ENCODE measurements at places on chromosomes 5 and 9. TPM values are rescaled to one million over a fixed set of nuclear protein-coding genes. Genes with fewer than 3 reads are reported as not detected.

DNA sequence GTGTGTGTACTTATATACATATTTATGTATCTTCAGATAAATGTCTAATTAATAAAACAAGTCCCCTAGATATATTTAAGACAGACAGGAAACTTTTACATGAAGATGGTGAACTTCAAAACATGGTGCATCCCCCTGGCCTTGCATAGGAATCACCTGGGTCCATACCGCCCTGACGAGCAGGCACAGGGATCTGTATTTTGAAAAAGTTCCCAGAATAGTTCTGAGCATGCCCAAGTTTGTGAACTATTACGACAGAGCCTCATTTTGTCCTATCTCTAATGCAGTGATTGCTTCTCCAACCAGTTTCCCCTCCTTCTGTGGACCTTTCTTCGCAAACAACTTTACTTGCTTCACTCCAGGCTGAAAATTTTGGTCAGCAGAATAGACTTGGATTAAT is 98.1 kb downstream of the APBA1 start:
- DNase-seq: no peak
- no peak overlapping the region for H3K4me3 ChIP-seq
- no peaks in the 10 kb centered on the region for H3K36me3 ChIP-seq
- H3K27ac ChIP-seq: no peak overlapping the region
- no peaks in the 10 kb centered on the region for H3K4me1 ChIP-seq

DNA sequence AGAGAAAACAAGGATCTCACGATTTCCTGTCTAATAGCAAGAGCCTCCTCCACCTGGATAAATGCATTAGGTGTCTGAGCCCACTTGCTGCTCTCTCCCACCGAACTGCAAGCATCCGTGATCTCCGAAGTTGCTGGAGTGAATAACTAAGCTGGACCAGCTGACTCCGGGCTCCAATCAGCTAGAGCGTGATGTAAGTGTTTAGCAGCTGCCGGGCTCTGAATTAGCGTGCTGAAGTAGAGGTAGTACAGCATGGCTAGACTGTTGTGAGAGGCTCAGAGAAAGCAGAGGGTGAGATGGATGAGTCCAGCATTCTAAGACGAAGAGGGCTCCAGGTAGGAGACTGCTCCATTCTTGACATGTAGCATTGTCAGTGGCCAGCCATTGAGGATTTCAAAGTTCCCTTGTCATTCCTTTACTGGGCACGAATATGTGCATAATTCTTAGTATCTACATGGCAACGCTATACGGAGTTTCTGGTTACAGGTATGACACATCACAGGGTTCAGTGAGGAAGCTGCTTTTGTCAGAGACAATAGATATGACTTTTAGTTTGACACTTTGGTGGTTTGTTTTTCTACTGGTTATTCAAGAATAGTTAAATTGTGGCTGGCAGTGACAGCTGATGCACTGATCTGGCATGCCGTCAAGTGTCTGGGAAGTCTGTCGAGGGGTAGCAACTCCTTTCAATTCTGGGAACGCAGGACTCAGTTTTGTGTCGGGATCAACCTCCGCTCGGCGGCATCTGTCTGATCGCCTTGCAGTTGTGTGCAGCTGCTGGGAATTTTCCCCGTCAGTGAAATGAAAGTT is 232.6 kb downstream of the MAST4 start:
- H3K4me1 ChIP-seq: no peaks in the 10 kb centered on the region

- no peak overlapping the region for H3K27ac ChIP-seq
- H3K4me3 ChIP-seq: no peak overlapping the region
- DNase-seq: no peak
- H3K27me3 ChIP-seq: no peaks in the 10 kb centered on the region
Measured at GRCh38 chr9:78267889-78268288, 29.0 kb upstream of the PSAT1 start.

DNA sequence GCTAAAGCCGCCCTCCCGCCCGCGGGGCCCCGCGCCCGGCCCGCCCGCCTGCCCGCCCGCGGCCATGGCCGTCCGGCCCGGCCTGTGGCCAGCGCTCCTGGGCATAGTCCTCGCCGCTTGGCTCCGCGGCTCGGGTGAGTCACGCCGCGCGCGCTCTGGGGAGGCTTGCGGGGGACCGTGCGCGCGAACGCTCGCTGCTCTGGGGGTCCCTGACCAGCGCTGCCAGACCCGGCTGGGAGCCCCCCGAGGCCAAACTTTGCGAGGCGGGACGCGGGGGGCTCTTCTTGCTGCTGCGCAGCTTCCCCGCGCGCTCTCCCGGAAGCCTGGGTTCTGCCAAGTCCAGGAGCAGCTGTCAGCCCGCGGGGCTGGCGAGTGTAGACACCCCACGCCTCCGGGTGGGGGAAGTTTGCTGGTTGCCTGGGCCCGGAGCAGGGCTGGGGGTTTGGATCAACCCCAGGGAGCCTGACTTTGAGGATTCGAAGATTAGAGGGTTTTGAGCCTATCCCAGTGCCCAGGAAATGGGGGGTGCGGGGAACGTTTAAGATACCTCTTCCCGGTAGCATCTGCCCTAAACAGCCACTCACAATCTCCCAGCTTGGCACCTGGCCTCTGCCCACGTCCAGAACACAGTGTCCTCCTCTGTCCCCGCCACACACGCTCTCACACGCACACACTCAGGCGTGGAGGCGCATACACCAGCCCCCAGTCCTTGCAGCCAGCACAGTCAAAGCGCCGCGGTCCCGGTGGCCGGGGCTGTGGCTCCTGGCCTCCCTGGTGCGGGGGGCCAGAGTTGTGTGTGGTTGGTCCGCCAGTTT is 535 bp downstream of the UNC5A start:
- DNase-seq: no peak
- H3K27me3 ChIP-seq: no peaks in the 10 kb centered on the region
- no peak overlapping the region for H3K27ac ChIP-seq
- H3K4me3 ChIP-seq: peak overlapping the region; percentile 49
- H3K4me1 ChIP-seq: peaks cover 9% of the 10 kb centered on the region
- no peaks in the 10 kb centered on the region for H3K36me3 ChIP-seq

DNA sequence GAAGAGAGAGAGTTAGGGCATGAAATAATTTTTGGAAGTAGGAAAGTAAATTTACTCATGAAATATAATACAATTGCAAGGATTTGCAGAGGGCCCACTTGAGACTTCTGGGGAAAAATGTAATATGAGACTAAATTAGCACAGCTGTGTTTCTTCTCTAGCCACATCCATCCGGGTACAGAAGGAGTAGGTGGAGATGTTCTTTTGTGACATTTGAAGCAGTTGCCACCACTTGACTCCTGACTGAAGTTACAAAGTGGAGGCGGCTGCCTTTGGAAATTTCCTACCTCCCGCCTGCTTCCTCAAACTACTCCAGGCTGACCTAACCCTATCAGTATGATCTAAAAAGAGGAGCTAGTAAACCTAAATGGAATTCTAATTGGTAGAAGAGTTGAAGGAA is 58.1 kb upstream of the SHISAL2B start:
- H3K36me3 ChIP-seq: no peaks in the 10 kb centered on the region
- no peaks in the 10 kb centered on the region for H3K27me3 ChIP-seq
- no peak overlapping the region for H3K4me3 ChIP-seq
- DNase-seq: no peak
- H3K4me1 ChIP-seq: no peaks in the 10 kb centered on the region

GRCh38 chr9:105501414-105501813 is 53.6 kb downstream of the FSD1L start:
- H3K4me1 ChIP-seq: no peaks in the 10 kb centered on the region
- no peaks in the 10 kb centered on the region for H3K27me3 ChIP-seq
- H3K27ac ChIP-seq: no peak overlapping the region
- no peak overlapping the region for H3K4me3 ChIP-seq
- H3K36me3 ChIP-seq: no peaks in the 10 kb centered on the region

- H3K36me3 ChIP-seq: no peaks in the 10 kb centered on the region
- H3K4me1 ChIP-seq: peaks cover 8% of the 10 kb centered on the region
- H3K27ac ChIP-seq: peak overlapping the region; percentile 65
- H3K27me3 ChIP-seq: no peaks in the 10 kb centered on the region
- peak; percentile 29 for DNase-seq
Measured at GRCh38 chr5:88734191-88734640, 148.8 kb downstream of the MEF2C start.

- no peaks in the 10 kb centered on the region for H3K27me3 ChIP-seq
- H3K36me3 ChIP-seq: no peaks in the 10 kb centered on the region
- no peak overlapping the region for H3K27ac ChIP-seq
- DNase-seq: no peak
- H3K4me1 ChIP-seq: peaks cover 10% of the 10 kb centered on the region
Measured at GRCh38 chr5:79834098-79834753, 144.6 kb downstream of the CMYA5 start.

GRCh38 chr9:109320331-109320741 is 523 bp downstream of the EPB41L4B start:
- no peaks in the 10 kb centered on the region for H3K27me3 ChIP-seq
- DNase-seq: no peak
- no peak overlapping the region for H3K27ac ChIP-seq
- no peaks in the 10 kb centered on the region for H3K36me3 ChIP-seq

GRCh38 chr5:11468334-11469039 is 435.8 kb downstream of the CTNND2 start:
- H3K27me3 ChIP-seq: no peaks in the 10 kb centered on the region
- H3K4me3 ChIP-seq: no peak overlapping the region
- no peak for DNase-seq
- H3K4me1 ChIP-seq: no peaks in the 10 kb centered on the region
- H3K27ac ChIP-seq: no peak overlapping the region

DNA sequence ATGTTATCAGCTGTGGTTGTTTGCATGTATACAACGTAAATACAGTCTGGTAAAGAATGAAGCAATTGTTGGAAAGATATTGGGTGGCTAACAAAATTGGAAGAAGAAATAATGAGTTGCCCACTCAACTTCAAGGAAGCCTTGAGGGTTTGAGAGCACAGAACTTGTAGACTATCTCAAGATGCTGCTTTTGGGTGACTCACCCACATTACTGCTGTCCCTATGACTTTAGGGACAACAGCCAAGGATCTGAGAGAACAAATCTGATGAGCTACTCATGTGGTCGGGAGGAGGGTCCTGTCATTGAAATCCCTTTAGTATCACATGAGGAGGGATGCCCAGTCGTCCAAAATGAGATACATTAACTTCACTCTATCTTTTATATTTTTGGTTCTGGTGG is 261.8 kb downstream of the GAS1 start:
- no peak for DNase-seq
- no peaks in the 10 kb centered on the region for H3K36me3 ChIP-seq
- H3K4me3 ChIP-seq: no peak overlapping the region
- no peaks in the 10 kb centered on the region for H3K27me3 ChIP-seq
- H3K4me1 ChIP-seq: no peaks in the 10 kb centered on the region

GRCh38 chr5:143592648-143593047 is 189.2 kb upstream of the NR3C1 start:
- H3K36me3 ChIP-seq: no peaks in the 10 kb centered on the region
- no peak overlapping the region for H3K4me3 ChIP-seq
- no peak overlapping the region for H3K27ac ChIP-seq
- DNase-seq: no peak
- H3K27me3 ChIP-seq: no peaks in the 10 kb centered on the region
- H3K4me1 ChIP-seq: no peaks in the 10 kb centered on the region

- H3K4me3 ChIP-seq: no peak overlapping the region
- peak overlapping the region; percentile 48 for H3K27ac ChIP-seq
- H3K27me3 ChIP-seq: no peaks in the 10 kb centered on the region
- no peaks in the 10 kb centered on the region for H3K36me3 ChIP-seq
Measured at GRCh38 chr5:95863383-95863757, 40.8 kb upstream of the GLRX start.

DNA sequence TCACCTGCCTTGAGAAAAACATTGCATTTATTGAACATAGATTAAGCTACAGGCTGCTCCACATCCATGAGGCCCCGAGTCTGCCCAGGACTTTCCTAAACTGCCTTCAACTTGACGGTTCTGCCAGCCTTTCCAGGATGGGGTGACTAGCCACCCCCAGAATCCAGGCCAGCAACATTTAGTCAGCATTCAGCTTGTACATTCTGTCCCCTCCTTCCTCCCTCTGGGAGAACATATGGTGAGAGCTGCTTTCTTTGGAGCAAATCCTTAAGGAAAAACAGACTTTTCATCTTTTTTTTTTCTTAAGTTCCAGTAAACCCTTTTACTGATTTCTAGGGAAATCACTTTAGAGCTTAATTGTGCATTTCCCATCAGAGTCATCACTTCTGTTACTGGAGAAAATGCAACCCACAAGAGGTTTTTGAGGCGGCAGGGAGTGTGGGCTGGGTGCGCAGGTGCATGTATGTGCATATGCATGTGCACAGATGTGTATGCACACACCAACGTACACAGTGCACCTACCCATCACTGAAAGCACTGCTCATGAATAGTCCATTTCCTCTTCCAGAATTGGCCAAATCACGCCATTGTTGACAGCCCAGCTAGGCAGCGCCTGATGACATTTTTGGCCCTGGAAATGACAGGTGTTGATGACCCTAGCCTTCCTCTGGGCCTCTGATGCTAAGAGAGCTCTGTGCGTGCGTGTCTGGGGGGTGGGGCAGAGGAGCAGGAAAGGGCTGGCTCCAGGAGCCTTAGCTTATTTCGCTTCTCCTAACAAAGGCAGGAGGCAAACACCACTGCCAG is 145.6 kb downstream of the HSD17B3 start:
- peak; percentile 54 for DNase-seq
- H3K4me1 ChIP-seq: peaks cover 46% of the 10 kb centered on the region
- peak overlapping the region; percentile 61 for H3K27ac ChIP-seq
- no peaks in the 10 kb centered on the region for H3K27me3 ChIP-seq

DNA sequence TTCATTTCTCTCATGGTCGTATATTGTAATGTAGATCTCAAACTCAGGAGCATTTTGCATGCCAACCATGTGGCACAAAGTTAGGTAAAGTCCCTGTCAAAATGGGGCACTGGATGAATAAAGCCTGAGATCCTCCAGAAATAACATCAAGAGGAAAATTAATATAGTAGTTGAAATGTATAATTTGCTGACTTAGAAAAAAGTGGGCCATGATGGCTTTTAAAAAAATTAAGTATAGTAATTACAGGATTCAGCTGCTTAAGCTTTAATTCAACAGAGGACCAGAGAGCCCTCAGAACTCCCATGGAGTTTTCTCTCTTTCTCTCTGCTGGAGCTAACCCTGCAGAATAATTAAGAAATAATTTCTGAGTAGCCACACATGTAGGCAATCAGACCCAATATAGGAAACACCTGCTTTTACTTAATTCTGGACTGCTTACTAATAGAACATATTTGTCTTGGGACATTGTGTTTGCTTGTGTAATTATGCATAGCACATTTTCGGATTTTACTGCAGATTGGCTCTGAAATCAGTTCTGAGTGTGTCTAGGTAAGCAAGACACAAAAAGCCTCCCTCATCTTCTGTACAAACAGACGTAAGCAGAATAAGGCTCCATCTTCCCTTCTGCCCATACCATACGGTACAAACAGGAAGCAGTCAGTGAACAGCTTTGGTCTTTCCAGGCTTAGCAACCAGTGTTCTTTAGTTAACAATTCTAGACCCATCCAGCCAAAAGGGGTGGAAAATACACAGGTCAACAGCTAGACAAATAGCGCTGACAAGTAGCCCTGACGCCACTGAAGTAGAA is 26.5 kb upstream of the PCSK1 start:
- no peak for DNase-seq
- H3K27me3 ChIP-seq: no peaks in the 10 kb centered on the region
- H3K4me1 ChIP-seq: no peaks in the 10 kb centered on the region
- H3K4me3 ChIP-seq: no peak overlapping the region

ACTBL2 gene
- polyA plus RNA-seq: 0.15 TPM

CNTFR gene
- 11.8 TPM for polyA plus RNA-seq

RNF180 gene
- 4.5 TPM for polyA plus RNA-seq

TERT gene
- polyA plus RNA-seq: 2.1 TPM

ADAMTS16 gene
- polyA plus RNA-seq: 4.7 TPM

RNF145 gene
- polyA plus RNA-seq: 30.0 TPM

NEK6 gene
- polyA plus RNA-seq: 21.5 TPM

SLC6A7 gene
- not detected for polyA plus RNA-seq
